ENCODE measurements at places on chromosomes 11 and 22. TPM values are rescaled to one million over a fixed set of nuclear protein-coding genes. Genes with fewer than 3 reads are reported as not detected.
A peak's percentile ranks its signal among the peaks of the same experiment; 100 is the strongest.

DNA sequence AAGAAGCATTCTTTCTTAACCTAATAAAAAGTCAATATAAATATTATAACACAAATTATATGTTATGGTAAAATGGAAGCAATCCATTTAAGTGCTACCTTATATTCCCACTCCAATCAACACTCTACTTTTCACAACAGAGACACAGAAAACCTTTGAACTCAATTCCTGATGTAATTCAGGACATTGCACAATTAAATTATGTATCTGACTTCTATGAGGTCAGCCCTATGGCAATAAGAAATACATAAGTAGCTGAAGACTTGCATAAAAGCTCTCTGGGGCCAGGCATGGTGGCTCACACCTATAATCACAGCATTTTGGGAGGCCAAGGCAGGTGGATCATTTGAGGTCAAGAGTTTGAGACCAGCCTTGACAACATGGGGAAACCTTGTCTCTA lies 6.8 kb downstream of the OR4D10 start:
- DNase-seq, result no peak

TMEM45B gene
- not detected for total RNA-seq

GRCh38 chr22:22397875-22398524 lies 110.5 kb downstream of the ZNF280B start:
- no peak for DNase-seq

- no peak for DNase-seq
These were observed 602.2 kb downstream of the BUD13 start for GRCh38 chr11:116170526-116171120.

DNA sequence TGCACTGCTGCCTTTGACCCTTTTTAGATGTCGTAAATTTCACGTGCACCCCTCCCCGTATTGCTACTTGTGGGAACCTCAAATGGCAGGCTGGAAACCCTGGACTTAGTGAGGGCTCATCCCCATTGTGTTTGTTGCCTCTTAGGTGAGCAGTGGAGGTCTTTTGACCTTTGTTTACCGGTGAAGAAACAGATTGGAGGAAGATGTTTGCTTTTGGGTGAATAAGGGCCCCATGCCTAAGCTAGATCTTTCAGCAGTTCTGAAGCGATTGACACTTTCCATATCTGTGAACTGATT lies 782 bp downstream of the SMARCB1 start:
- no peak for DNase-seq

MUC2 gene
- not detected for total RNA-seq

- DNase-seq, result no peak
These were observed 93.4 kb downstream of the NTM start for GRCh38 chr11:131463649-131464425.

DNA sequence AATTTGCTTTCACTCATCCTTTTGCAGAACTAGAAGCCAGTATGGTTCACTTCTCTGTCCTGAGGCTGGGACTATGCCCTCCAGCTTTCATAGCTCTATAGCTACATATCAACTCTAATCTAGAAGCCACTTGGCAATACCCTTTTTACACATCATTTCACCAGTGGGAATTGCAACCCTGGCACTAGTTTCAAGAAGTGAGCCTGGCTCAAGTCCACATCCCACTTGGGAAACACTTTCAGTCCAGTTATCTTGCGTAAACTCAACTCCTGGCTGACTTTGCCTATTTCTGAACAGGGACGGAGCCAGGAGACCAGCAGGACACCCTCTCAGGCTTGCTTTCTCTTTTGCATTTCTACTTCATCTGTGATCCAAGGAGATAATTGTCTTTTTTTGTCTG lies 19.9 kb upstream of the FAT3 start:
- DNase-seq, result no peak

- no peak for DNase-seq
These were observed 42.0 kb upstream of the HORMAD2 start for GRCh38 chr22:30038219-30038618.

- no peak for DNase-seq
These were observed 2.3 kb upstream of the TIRAP start for GRCh38 chr11:126280595-126280994.

- no peak for DNase-seq
These were observed 89.0 kb downstream of the APIP start for GRCh38 chr11:34827228-34827627.

- DNase-seq, result no peak
These were observed 27.0 kb upstream of the SORL1-AS1 start for GRCh38 chr11:121479698-121480238.

DNA sequence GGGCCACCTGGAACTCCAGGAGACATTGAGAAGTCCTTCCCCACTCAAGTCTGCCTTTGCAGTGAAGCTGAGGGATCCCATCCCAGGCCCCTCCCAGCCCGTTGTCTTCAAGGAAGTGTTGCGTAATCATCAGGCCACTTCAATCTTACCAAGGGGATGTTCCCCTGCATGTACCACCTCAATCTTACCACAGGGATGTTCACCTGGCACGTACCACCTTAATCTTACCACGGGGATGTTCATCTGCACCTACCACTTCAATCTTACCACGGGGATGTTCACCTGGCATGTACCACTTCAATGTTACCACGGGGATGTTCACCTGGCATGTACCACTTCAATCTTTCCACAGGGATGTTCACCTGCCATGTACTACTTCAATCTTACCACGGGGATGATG lies 108.0 kb upstream of the SYN3 start:
- DNase-seq, result no peak

DNA sequence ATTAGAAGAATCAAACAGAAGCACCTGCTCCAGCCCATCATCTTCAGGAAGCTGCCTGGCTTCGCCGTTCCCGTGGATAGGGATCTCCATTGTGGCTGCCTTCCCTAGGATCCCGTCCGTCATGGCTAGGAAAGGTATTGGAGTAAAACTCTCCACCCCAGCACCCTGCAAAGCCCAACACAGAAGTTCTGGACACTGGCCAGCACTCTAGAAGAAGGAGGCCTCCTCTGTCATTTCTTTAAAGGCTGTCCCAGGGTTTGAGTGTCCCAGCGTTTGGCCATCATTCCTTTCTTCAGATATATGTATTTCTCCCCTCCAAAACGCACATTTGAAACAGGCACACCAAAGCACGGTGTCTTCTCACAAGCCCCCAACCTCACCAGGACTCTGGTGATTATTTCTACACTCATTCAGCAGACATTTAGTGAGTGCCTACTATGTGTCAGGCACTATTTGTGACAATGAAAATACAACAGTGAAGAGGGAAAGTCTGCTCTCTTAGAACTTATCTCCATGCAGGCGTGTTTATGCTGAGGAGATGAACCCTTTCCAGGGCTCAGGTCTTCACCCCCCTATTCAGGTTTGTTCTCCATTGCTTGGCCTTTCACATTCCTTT lies 724 bp downstream of the ARFIP2 start:
- DNase-seq, result no peak

DNA sequence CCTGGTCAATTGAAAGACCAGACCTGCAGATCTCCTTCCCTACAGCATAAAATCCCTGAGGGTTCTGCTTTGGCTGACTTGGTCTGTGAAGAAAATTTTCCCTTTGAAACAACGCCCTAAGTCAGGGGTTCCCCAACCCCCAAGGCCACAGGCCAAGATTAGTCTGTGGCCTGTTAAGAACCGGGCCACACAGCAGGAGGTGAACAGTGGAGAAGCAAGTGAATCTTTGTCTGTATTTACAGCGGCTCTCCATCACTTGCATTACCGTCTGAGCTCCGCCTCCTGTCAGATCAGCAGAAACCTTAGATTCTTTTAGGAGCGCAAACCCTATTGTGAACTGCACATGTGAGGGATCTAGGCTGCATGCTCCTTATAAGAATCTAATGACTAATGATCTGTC lies 38.2 kb downstream of the CCDC83 start:
- DNase-seq, result no peak

PTPN5 gene
- not detected for total RNA-seq

DNA sequence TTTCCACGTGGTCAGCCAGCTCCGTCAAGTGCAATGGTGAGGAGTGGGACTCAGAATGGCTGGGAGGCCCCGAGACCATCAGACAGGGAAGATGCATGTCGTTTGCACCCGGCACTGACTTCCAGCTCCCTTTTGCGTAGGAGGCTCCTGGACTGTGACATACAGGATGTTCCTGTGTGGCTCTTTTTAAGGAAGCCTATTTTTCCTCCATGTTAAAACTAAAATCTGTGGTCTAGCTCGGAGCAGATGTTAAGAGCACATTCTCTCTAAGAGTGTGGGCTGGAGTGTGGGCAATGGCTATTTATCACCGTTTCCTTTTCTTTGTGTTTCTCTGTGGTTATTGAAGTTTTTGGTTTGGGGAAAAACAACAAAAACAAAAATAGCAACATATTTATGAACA lies 40.9 kb upstream of the AMPD3 start:
- DNase-seq, result no peak

- DNase-seq, result peak; percentile 84
These were observed 21.5 kb downstream of the C11orf58 start for GRCh38 chr11:16759857-16760508.

SLC1A2 gene
- total RNA-seq, result not detected

Data from HT1080 (cell line).